ENCODE measurements at places on chromosomes 13 and 19. TPM values are rescaled to one million over a fixed set of nuclear protein-coding genes. Genes with fewer than 3 reads are reported as not detected.

SPACA4 gene
- 0.15 TPM for polyA plus RNA-seq

PSG2 gene
- not detected for polyA plus RNA-seq

CEACAM6 gene
- 0.11 TPM for polyA plus RNA-seq

- DNase-seq, result no peak
These were observed 5.8 kb downstream of the FCHO1 start for GRCh38 chr19:17757125-17757524.

GRCh38 chr13:43522788-43523187 lies 264.0 kb downstream of the ENOX1 start:
- no peak for DNase-seq

DNA sequence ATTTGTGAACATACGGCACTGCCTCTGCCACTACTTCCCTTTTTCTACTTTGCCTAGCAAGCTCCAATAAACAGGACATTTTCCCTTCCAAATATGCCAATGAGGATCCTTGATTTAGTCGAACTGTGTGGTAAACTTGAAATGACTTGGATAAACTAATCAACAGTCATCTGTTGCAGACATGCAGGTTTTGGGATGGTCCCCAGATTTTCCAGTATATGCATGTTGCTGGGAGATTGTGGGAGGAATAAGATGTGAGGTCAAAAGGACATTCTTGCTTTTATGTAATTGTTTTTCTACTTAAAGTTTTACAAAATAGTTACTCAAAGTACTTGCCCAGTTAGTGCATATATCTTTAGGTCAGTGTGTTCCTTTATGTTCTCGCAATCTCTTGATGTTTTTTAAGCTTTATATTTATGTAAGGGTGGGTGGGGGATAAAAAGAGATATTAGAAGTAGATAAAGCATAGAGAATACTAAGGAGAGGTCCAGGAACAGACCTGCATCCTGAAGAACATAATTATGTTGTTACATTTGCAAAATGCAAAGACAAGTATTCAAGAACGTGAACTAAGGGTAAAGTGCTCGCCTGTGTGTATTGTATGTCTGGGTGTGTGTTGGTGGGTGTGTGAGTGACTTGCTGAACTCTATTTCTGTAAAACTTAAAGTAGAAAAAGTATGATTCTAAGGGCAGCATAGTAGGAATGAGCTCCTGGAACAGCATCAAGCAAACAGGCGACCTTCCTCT lies 88.4 kb upstream of the OXGR1 start:
- no peak for DNase-seq

- DNase-seq, result no peak
These were observed 182.6 kb downstream of the EFNB2 start for GRCh38 chr13:106352850-106353249.

Data from left renal pelvis (tissue), 4 donors.